Left ventricle myocardium superior (tissue), 1 donor: ENCODE measurements at places on chromosomes 4 and X.

- DNase-seq: peak; percentile 44
Observed at GRCh38 chrX:10199212-10199611, 42.4 kb downstream of the CLCN4 start.

GRCh38 chrX:96098471-96098870 lies 586.2 kb upstream of the DIAPH2 start:
- no peak for DNase-seq

GRCh38 chrX:55056820-55057674 lies 17.8 kb upstream of the PAGE2B start:
- no peak for DNase-seq

- DNase-seq: no peak
Observed at GRCh38 chr4:87153078-87153870, 67.1 kb downstream of the KLHL8 start.

- DNase-seq: no peak
Observed at GRCh38 chr4:153426207-153426885, 39.8 kb upstream of the TMEM131L start.

DNA sequence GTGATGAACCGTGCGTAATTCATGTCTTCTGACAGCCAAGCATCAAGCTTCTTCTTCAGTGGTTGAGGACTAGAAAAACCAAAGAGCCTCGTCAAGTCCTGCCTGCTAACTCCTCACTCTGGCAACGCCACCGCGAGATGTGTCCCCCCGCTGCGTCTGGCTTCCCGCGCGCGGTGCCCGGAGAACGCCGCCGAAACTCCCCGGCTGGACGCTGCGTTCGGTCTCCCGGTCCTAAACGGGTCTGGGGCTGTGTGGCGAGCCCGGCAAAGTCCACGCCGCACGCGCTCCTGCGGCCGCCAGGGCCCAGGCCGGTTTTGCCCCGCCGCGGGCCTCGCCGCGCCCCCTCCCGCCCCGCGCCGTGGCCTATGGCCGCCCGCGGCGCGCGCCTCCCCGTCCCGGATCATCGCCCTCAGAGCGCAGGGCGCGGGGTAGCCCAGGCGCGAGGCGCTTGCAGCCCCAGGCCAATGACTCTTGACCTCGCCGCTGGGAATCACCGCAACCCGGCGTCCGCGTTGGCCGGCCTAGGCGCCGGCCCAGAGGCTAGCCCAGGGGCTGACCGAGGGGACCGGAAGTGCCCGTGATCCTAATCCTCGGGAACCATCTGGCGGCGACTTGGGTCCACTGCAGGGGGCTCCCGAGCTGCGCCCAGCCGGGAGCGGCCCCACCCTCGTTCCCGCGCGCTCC lies at the start of gene AADAT:
AADAT (minus strand) TSS at position 289 of the 684 bp plus-strand sequence; CDS start at position 23, 266 bp downstream.
- DNase-seq: peak; percentile 87
